ENCODE measurements at places on chromosomes 5 and 9.

DNA sequence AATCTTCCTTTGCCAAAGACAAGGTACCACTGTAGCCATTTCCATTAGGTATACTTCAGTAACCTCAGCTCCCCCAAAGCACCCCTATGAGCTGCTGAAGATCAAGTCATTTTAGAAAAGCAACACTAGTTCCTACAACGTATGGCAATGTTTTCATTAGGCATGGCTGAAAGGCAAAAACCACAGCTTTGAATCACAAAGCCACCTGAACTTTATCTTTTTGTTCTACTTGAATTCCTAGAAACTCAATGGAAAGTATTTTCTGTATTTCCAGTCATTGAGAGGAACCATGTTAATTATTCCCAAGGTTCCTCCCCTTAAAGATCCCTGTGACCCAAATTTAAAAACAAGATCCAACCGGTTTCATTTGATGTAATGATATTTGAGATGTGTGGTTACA is 152.1 kb downstream of the EFNA5 start:
- no peak for DNase-seq

DNA sequence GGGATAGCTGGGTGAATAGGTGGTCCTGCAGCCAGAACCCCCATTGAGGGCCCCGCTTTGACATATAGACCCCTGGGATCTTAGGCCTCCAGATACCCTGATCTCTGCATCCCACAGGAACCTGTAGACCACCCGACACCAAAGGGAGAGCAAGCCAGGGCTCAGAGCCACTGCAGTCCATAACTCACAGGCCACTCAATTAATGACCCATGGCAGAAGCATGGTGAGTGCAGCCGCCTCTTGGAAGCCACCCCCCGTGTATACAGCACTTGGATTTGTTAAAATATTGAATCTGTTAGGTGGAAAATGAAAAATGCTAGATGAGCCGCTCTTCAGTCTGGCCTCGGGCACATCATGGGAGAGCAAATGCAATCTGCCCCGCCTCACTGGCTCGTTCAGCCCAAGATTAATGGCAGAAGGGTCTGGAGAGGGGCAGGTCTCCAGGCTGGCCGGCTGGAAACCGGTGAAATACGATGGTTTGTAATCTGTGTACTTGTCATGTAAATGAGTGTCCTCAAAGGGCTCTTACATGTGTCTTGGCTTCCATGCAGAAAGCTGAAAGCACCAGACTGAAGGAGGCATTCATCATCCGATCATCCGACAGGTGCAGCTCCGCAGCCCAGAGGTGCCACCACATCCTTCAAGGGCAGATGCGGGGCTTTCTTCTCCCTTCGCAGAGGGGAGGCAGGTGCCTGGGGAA is 111.3 kb downstream of the OLFM1 start:
- DNase-seq = no peak

- DNase-seq = no peak
These were observed 16.8 kb downstream of the KLF4 start for GRCh38 chr9:107472581-107473340.

GRCh38 chr5:108451269-108451668 is 69.4 kb upstream of the FBXL17 start:
- DNase-seq = no peak

DNA sequence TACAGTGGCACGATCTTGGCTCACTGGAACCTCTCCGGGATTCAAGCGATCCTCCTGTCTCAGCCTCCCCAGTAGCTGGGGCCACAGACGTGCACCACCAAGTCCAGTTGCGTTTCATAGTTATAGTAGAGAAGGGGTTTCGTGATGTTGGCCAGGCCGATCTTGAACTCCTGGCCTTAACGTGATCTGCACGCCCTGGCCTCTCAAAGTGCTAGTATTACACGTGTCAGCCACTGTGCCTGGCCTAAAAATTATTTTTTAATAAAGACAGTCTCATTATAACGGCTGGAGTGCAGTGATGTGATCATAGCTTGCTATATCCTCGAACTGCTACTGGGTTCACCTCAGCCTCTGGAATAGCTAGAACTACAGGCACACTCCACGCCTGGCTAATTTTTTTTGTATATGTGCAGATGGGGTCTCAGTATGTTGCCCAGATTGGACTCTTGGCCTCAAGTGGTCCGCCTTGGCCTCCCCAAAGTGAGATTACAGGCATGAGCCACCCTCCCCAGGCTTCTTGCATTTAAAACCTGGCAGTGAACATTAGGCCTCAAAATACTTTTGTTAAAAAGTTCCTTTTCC is 4.4 kb downstream of the NPM1 start:
- no peak for DNase-seq

- DNase-seq = no peak
These were observed 138.0 kb upstream of the EFNA5 start for GRCh38 chr5:107808671-107809137.

DNA sequence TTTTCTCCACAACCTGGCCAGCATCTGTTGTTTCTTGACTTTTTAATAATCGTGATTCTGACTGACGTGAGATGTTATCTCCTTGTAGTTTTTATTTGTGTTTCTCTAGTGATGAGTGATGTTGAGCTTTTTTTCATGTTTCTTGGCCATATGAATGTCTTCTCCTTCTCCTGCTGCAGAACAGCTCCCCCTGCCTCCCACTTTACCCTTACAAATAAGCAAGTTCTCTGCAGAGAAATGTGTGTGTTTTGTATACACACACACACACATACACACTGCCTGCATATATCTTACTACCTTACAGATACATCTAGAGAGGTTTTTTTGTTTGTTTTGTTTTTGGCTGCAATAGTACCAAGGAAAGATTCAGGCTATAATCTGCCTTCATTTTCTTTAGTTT is 88.7 kb upstream of the PHF24 start:
- no peak for DNase-seq

DNA sequence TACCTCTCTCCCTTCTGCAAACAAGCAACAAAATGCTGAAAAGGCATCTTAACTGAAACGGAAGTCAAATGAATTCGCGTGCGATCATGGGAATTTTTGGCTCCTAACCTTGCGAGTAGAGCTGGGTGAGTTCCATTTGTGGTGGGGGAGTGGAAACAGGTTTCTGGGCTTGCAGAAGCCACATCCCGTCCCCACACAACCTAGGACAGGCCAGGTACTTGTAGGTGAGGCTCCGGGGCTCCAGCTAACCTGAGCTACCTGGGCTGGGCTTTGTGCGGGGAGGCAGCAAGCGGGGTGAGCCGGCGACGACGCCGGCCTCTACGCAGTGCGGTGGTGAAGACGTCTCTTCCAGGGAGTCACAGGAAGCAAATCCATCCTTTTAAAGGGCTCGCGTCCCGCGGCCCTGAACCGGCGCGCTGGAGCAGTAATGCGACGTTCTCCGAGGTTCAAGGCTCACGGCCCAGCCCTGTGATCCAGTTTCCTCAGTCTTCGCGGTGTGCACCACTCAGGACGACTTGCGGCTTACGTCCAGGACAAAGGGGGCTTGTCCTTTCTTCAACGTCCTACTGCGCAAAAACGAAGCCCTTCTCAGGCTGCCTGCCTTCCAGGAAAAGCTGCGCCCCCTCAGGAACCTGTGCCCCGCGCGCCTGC is 567 bp upstream of the SPIN1 start:
- DNase-seq = peak; percentile 54

DNA sequence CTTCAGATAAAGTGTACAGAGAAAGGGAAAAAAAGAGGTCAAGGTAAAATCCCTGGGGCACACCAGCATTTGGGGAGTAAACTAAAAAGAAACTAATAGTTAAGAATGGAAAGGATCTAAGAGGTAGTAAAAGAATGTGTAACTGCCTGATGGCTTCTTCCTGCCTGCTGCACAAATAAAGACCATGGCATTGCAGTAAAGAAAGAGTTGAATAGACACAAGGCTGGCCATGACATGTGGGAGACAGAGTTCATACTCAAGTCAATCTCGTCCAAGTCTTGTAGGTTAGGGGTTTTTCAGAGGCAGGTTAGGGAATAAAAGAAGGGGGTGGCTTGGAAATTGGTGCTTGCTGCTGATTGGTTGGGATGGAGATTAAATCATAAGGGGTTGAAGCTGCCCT is 57.6 kb downstream of the DNAJC21 start:
- no peak for DNase-seq

- no peak for DNase-seq
These were observed 37.8 kb downstream of the MRRF start for GRCh38 chr9:122302237-122303093.

DNA sequence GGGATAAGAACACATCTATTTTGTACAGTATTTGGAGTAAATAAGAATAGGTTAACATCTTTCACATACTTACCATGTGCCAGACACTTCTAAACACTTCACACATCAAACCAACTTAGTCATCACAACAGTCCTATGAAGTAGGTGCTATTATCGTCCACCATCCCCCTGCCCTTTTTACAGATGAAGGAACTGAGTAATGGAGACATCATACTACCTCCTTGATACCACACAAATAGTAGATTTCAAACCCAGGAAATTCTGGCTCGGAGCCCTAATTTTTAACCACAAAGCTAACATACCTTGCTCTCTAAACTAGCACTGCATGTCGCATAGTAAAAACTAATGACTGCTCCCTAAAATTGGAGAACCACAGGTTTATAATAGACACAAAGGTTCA is 4.2 kb upstream of the ZNF366 start:
- DNase-seq = no peak

- DNase-seq = no peak
These were observed 5.9 kb upstream of the ACO1 start for GRCh38 chr9:32378496-32378895.

GRCh38 chr9:77507212-77507961 is 140.7 kb downstream of the GNA14 start:
- DNase-seq = no peak
